Renal pelvis (tissue), 12 donors: ENCODE measurements at places on chromosomes 5 and 9. TPM values are rescaled to one million over a fixed set of nuclear protein-coding genes. Genes with fewer than 3 reads are reported as not detected.
A peak's percentile ranks its signal among the peaks of the same experiment; 100 is the strongest.

GRCh38 chr5:112136773-112137172, 282.3 kb downstream of the EPB41L4A start:
- no peak for DNase-seq

DNA sequence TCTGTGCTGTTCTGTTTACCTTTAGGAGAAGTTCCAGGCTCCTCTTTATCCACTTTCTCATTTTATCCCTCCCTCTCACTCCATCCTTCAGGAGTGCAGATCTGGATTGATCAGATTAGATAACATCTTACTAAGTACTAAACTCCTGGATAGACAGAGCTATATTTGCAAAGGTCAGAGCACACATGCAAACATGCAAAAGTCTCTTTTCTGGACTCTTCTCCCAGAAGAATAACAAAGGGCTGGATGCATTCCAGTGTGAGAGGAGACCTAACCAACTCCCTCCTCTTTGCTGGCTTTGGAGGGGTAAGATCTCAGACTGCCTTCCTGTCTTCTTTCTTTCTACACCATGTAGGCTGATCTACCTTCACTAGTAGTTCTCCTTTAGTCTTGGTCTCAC, 21.4 kb downstream of the GARNL3 start:
- DNase-seq: no peak

DNA sequence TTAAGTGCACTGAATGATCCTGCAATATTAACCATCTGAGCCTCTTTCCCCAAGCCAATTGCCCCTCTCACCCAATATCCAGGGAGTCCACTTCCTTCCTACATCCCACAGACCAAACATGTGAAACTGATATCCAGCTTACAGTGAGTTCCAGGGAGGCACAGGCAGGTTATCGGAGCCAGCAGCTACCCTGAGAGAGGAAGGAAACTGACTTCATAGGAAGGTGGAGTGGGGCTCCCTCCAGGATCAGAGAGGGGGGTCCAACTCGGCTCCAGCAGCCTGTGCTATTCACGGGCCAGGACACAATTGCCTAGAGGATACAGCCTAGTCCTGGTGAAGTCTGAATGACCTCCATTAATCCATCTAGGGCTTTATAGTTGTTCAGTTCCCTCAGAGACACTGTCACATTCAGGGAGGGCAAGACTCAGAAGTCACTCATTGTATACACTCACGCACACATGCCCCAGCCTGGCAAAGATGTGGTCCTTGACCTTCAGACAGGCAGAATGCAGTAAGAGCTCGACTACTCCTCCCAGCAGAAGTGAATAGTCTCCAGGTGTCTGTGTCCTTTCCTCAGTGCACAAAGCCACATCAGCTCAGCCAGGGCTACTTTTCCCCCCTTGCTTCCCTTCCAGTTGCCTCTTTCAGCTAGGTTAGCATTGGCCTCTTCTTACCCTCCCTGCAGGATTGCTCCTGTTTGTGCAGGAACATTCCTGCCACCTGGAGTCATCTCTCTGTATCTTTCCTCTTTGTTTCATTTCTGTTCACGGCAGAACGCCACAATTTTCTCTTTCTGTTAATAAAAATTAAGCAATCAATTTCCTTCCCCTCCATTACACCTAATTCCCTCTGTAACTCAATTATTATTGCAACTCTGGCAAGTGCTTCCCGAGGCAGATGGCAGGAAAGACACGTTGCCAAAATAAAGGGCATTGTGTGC, 501.7 kb downstream of the ARHGEF28 start:
- no peak for DNase-seq

GRCh38 chr9:7316166-7316795, 483.3 kb downstream of the DMAC1 start:
- DNase-seq: no peak

DNA sequence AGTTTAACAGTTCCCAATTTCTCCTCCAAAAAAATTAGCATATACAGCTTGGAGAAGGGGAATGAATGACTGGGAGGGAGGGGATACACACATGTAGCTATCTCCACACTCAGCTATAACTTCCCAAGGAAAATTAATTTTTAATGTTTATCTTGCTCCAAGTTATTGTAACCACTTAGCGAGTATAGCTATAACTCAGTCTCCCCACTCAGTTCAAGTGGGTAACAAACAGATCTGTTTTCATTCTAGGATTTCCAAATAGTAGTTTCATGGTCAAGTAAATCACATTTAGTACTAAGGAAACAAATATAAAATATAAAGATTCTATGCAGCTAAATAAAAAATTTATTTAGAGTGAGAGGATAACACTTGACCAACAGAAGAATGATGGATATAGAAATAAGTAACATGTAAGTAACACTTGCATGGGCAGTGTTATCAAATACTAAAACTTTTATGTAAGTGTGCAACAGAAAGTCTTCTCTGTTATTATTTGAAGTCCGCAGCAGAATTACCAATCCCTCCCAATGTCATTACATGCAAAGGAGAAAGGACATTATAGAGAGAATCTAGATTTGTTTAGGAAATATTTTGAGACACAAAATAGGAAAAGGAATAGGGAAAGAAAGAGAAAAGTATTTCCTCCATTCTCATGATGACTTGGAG, 10.2 kb upstream of the NFIB start:
- DNase-seq: no peak

DNA sequence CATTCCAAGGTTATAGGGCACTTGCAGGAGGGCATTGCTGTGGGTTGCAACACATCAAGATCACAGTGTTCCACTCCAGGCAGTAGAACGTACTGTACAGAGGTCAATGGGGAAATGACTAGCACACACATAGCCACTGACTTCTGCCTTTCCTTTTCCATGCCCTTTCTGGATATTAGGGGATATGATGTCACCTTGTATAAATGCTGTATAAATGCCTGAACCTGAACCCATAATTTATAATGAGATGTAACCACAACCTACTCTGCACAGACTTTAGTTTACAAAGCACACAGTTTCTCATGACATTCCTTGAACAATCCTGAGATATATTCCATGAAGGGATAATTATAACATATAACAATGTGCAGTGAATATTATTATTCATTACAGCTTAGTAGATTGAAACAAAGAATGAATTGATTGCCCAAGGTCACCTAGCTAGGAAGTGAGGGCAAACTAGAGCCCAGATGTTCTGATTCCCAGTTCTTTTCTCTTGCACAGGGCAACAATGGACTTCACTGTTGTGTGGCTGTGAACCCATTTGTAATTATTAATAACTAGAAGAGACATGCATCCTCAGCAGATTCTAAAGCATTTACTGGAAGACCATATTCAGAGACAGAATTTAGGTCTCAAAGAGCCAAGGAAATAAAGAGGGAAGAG, 5.6 kb upstream of the ABLIM3 start:
- DNase-seq: no peak

GRCh38 chr5:69329905-69330489, 2.6 kb downstream of the CCDC125 start:
- no peak for DNase-seq

GRCh38 chr9:122168356-122168755, 8.6 kb downstream of the MORN5 start:
- no peak for DNase-seq

- DNase-seq: no peak
These were observed 14.3 kb downstream of the ZBTB34 start for GRCh38 chr9:126874546-126875314.

DNA sequence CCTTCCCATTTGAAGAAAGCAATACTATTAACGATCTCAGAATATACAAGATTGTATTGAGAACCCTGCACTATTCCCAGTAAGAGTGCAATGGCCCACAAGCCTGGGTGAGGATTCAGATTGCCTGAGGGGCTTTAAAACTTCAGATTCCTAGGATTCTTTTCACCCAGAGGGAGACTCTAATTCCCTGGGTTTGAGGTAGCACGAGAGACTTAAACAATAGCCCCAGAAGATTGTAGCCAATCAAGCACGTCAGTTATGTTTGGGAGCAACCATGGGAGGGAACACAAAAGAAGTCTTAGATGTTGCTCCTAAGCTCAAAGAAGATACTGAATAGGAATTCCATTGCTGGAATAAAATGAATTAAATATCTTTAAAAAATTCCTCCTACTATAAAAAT, 17.9 kb downstream of the MRPS27 start:
- no peak for DNase-seq

- DNase-seq: peak; percentile 51
These were observed 66.6 kb downstream of the ZNF474 start for GRCh38 chr5:122195802-122196394.

- no peak for DNase-seq
These were observed 1.9 kb upstream of the GPBP1 start for GRCh38 chr5:57171816-57172465.

DNA sequence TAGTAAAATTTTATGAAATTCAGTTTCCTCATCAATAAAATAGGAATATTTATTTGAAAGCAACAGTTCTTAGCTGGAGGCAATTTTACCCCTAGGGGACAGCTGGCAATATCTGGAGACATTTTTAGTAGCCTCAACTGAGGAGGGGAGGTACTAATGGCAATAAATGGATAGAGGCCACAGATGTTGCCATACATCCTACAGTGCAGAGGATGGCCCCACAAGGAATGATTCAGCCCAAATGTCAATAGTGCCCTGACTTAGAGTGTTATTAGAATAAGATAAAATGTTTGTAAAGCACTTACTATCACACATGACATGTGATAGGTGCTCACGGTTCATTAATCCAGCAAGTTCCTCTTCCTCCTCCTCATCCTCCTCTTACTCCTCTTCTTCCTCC, 293.6 kb downstream of the KCTD16 start:
- no peak for DNase-seq

DNA sequence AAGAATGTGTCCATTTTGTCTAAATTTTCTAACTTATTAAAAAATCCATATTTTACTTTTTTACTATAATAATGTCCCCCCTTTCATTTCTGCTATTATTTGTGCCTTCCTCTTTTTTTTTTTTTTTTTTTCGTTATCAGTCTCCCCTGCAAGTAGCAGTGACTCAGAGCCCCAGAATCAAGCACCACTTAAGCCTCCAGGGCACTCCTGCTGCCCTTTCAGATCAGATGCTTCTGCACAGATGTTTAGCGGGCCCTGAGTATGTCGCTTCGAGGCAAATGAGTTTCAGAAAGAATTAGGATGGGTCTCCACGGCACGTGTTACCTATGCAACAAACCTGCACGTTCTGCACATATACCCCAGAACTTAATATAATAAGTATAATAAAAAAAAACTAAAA, 11.7 kb downstream of the MED7 start:
- no peak for DNase-seq

GRCh38 chr5:172870715-172871461, 36.8 kb downstream of the ERGIC1 start:
- DNase-seq: no peak

DNA sequence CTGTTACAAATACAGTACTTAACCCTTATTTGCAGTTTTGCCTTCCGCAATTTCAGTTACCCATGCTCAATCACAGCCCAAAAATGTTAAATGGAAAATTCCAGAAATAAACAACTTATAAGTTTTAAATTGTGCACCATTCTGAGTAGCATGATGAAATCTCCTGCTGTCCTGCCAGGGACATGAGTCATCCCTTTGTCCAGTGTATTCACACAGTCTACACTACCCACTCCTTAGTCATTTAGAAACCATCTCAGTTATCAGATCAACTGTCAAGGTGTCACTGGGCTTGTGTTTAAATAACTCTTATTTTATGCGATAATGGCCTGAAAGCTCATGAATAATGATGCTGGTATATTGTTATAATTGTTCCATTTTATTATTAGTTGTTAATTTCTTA, 95.8 kb downstream of the PLCXD3 start:
- DNase-seq: no peak

DNA sequence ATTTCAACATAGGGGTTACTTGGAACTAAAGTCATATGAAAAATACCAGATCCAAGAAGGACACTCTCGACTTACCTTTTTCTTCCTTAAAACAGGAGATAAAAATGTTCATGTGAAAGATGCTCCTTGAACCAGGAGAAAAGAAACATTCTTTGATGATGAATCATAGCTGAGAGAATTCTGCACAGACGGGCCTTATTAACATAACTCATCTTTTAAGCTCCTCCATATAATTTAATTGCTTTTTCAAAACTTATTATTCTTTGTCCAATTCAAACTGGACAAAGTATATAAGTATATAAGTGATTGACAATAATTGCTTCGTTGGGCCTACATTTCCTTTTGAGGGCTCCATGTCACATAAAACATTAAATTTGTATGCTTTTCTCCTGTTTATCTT, 945.2 kb upstream of the C9orf72 start:
- no peak for DNase-seq

DNA sequence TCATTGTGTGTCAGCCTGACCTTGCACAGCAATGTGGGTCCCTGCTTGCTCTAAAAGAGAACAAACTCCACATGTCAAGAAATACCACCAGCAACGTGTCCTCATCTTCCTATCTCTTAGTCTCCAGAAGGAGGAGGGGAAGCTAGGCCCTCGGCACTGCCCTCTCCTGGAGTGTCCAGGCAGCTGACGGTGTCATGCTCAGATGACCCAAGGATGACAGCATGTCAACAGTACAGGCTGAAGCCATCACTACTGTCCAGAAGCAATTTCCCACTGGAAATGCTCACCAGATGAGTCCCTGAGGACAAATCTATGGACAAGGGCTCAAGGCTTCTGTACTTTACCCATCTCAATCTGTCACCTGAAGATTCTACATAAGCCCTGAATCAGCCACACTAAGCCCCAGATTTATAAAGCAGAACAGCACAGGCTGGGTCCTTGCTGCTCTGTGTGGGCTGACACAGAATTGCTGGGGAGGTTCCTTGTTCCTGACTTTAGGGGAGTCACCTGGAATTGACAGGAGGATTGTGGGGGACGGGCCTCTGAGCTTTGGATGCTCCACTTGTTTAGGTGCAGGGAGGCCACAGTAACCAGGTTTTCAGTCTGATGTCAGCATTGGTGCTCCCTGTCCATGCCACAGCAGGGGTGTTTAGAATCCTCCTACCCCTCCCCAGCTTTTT, 210.2 kb downstream of the DAB2IP start:
- no peak for DNase-seq

GRCh38 chr5:44774279-44774880, 34.4 kb upstream of the MRPS30 start:
- peak; percentile 56 for DNase-seq

DNA sequence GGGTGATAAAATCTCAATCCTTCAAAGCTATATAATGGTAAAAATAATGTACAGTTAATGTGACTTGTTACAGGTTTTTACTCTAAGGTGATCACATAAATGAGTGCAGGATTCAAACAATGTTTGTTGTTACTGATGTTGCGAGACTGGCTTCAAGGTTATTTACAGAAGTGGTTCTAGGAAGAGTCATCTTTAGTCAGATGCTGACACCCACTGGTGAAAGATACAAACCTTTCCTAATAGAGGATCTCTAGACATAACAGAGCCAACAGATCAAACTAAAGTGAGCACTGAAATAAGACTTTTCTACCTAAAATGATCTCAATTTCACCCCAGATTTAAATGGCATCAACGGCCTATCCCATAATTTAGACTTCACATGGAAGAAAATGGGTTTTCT, 20.2 kb downstream of the ARSB start:
- peak; percentile 46 for DNase-seq

- DNase-seq: no peak
These were observed 13.0 kb downstream of the CD74 start for GRCh38 chr5:150399524-150400211.

The RNF208 gene
- polyA plus RNA-seq: 13.8 TPM

The SHISAL2B gene
- polyA plus RNA-seq: not detected

The ACOT12 gene
- 1.1 TPM for polyA plus RNA-seq

The NRARP gene
- polyA plus RNA-seq: 8.5 TPM

The CTSV gene
- polyA plus RNA-seq: 27.4 TPM

The C5orf52 gene
- polyA plus RNA-seq: not detected

The SHOC1 gene
- polyA plus RNA-seq: 0.61 TPM

The ARHGEF37 gene
- polyA plus RNA-seq: 4.8 TPM

The TAF11L12 gene
- not detected for polyA plus RNA-seq

The FBP1 gene
- 50.7 TPM for polyA plus RNA-seq
